ENCODE measurements at places on chromosomes 11 and 22.
A peak's percentile ranks its signal among the peaks of the same experiment; 100 is the strongest.

DNA sequence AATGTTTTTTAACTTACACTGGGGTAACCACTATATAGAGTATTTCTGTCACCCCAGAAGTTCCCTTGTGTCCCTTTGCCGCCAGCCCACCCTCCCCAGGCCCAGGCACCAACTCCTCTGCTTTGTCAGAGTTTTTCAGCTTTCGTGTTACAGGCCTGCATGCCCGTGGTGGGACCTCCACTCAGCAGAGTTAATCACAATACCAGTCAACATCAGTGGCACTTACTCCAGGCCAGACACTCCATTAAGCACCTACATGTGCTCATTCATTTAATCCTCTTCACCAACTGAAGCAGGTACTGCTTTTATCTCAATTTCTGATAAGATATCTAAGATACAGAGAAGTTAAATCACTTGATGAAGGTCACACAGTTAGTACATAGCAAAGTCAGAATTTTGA lies 63.3 kb downstream of the LIF start:
- no peak for DNase-seq

DNA sequence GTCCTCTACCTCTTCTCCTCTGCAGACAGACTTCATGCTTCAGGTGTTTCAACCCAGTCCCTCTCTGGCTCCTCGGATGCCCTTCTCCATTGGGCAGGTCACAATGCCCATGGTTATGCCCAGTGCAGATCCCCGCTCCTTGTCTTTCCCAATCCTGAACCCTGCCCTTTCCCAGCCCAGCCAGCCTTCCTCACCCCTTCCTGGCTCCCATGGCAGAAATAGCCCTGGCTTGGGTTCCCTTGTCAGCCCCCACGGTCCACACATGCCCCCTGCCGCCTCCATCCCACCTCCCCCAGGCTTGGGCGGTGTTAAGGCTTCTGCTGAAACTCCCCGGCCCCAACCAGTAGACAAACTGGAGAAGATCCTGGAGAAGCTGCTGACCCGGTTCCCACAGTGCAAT lies 9.3 kb upstream of the BACE1-AS start:
- no peak for DNase-seq

- DNase-seq = peak; percentile 54
These were observed 35.1 kb downstream of the CSF2RB start for GRCh38 chr22:36948273-36949225.

GRCh38 chr22:27307545-27308247 lies 493.9 kb downstream of the MN1 start:
- no peak for DNase-seq

DNA sequence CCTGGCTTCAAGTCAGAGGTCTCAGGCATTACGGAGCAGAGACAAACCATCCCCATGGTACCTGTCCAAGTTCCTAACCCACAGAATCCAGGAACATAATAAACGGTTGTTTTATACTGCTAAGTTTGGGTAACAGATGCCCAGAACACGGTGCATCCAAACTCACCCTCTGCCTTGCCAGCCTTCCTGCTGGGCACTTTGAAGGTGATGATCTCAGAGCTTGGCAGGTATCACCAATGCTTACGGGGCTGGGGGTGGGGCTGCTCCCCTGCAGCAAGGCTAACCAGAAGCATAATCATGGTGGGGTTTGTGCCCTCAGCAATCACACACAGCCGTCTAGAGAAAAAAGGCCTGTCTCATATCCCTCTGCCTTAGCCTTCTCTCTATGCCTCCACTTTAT lies 27.1 kb downstream of the DKK3 start:
- DNase-seq = no peak

DNA sequence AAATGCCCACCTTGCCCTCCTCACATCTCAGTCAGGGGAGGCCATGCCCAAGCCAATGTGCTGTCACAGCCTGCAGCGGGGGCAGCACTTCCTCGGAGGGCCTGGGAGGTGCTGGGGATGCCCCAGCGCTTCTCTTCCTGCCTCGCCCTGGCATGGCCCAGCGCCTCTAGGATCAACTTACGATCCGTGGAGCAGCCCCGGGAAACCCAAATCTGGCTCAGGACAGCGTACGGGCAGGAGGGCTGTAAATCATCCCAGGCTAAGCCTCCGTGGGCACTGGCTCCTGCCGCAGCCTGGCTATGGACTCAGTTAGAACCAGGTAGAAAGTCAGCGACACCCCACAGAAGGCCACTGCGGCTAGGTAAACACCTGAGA lies 60.9 kb upstream of the EMID1 start:
- DNase-seq = no peak

DNA sequence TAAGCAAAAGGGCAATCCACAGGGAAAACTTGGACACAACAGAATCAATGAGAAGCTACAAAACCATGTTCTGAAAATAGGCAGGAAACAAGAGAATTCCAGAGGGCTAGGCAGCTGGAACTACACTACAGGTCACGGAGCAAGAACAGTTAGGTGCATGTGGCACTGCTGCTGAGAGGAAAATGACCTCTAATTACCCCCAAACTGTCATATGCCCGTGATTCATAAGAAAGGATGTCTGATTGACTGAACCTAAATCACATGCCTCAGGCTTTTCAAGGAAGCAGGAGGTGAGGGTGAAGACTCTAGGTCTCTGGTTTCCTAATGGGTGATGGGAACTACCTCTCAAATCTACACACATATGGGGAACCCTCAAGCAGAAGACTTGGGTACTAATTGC lies 17.9 kb upstream of the RRAS2 start:
- DNase-seq = peak; percentile 61

- peak; percentile 6 for DNase-seq
These were observed 22.6 kb downstream of the NEAT1 start for GRCh38 chr11:65445101-65445603.

DNA sequence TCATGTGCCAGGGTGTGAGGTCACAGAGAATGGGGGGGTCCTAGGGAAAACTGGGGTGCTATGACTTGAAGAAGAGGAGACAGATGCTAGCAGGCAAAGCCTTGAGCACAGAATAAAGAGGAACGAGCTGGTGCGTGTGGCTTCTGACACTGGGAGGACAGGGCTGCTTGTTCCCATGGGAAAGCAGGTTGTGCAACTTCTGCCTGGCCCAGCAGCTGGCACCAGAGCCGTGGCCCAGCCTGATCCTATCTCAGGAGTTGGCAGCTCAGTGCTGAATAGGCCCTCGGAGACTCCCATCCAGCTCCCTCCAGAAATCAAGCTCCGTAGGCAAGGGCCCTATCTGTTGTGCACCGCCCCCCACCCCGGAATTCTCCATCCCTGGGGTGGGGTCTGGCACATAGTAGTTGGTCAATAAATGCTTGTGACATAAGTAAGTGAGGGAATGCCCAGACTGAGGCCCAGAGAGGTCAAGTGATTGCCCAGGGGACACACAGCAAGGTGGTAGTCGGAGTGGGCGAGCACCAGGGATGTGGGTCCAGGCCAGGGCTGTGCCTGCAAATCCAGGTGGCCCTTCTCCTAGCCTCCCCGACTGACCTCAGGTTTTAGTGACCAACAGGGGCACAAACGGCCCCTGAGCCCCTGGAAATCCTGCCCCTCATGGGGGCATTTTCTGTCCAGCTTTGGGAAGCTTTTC lies 19.5 kb upstream of the FADD start:
- no peak for DNase-seq

- no peak for DNase-seq
These were observed 6.4 kb downstream of the STARD10 start for GRCh38 chr11:72787216-72788104.

DNA sequence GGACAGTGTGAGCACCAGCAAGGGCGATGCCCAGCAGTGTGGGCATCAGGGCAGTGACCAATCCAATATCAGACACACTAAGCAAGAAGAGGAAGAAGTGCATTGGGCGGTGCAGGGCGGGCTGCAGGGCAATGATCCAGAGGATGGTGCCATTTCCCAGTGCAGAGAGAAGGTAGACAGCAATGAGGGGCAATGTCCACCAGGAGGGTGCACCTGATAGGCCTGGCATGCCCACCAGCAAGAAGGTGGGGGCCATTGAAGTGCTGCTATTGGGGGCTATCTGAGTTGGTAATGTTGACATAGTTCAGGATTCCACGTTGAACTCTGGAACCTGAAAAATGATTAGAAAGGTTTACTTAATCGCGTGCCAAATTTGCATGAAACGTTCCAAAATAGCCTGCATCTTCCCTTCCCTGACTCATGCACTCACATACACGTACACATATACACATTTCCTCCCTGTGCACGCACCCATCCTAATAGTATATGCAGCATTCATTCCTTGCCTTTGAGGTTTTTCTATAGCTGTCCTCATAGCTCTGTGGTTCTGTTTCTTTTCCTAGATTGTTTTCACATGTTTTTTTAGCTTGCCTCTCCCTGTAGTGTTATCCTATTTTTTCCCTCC lies at the start of gene OR51S1:
Gene OR51S1 (minus strand): TSS at position 301 of the 625 bp plus-strand sequence. CDS start 0 bp downstream, at position 301.
- DNase-seq = no peak

DNA sequence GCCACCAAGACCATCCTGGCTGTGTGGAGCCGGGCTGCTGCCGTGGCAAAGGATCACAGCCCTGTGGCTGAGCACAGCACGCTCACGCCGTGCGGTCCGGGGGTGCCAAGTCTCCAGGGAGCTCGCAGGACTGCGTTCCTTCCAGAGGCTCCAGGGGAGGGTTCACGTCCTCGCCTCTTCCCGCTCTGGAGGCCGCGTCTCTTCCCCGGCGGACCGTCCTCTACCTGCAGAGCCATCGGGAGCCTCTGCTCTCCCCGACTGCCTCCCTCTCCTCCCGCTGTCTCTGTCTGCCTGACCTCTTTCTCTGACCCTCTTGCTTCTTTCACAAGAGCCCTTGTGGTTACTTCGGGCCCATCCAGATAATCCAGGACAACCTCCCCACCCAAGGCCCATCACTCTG lies 11.4 kb upstream of the MUC5AC start:
- no peak for DNase-seq

DNA sequence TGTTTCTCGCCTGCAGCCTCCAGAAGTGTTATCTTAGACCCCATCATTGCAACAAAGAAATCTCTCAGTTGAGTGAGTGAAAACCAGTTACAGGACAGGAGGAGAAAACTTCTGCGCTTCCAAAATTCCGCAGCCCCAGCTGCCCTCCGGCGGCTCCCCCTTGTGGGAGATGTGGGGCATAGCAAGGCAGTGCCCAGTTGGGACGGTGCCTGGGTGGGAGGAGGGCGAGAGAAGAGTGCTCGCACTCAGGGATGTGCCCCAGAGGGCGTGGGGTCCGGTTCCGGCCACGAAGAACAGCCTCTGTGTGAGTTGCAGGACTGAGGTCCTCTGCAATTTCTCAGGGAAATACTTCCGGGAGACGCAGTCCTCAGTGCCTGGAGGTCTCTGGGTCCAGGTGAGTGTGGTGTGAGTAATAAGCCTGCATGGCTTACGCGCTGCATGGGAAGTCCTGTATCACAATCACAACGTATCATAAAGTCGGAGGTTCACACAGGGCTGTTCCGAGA lies 87.0 kb upstream of the BLID start:
- peak; percentile 41 for DNase-seq

- no peak for DNase-seq
These were observed 4.5 kb upstream of the CYB5R2 start for GRCh38 chr11:7677796-7678201.

- DNase-seq = peak; percentile 23
These were observed 8.2 kb downstream of the PHF21A start for GRCh38 chr11:46112961-46113607.

DNA sequence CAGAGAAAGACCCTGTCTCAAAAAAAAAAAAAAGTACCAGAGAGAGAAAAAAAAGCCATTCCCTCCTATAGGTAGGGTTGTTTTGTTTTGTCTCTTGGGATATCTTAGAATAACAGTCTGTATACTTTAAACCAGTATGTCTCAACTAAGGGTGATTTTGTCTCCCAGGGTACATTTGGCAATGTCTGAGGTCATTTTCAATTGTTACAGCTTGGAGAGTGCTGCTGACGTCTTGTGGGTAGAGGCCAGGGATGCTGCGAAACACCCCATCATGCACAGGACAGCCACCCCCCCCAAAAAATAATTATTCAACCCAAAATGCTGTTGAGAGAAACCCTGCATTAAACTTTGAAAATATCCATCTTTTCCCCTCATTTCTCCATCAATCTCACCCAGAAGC lies 56.1 kb upstream of the CRTAM start:
- DNase-seq = no peak

GRCh38 chr22:42368379-42369249 lies 63.6 kb downstream of the NFAM1 start:
- no peak for DNase-seq

- no peak for DNase-seq
These were observed 657.6 kb downstream of the BRD1 start for GRCh38 chr22:49170053-49170452.

DNA sequence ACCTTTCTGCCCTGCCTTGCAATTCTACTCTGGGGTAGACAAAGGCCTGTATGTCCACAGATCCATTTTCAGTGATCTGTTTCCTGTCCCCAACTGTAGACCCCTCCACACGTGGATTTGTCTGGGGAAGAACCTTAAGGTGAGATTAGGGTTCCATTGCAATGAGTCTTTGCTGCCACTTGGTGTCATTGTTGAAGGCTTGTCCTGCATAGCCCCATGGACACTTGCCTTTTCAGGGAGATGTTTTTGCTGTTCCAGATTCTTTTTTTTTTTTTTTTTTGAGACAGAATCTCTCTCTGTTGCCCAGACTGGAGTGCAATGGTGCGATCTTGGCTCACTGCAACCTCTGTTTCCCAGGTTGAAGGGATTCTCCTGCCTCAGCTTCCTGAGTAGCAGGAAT lies 21.8 kb downstream of the SERPING1 start:
- no peak for DNase-seq

DNA sequence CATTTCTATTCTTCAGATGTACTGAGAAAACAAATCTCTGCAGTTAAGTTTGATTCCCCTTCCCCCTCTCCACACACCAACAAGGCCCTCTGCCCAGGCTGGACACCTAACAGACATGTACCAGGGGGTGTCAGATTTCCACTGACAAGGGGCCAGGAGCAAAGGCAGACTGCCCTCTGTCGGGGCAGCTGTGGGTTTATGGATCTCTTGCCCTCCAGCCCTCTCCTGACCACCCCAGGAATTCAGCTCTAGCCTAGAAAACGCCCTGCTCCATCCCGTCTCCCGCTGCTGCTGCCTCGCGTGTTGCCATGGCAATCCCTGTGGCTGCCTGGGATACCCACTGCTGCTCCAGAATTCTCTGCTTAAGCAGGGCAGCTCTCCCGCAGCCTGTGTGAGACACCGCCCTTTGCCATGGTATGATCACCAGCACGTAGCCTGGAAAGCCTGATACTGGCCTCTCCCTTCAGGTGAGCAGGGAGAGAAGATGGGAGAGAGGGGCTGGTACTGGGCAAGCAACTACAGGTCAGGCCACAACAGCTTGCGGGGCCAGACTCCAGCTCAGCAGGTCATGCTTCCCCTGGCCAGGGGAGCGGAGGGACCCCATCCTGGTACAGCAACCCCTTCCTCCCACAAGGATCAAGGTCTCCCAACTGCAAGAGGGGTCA lies 41.6 kb downstream of the BUD13 start:
- DNase-seq = no peak

DNA sequence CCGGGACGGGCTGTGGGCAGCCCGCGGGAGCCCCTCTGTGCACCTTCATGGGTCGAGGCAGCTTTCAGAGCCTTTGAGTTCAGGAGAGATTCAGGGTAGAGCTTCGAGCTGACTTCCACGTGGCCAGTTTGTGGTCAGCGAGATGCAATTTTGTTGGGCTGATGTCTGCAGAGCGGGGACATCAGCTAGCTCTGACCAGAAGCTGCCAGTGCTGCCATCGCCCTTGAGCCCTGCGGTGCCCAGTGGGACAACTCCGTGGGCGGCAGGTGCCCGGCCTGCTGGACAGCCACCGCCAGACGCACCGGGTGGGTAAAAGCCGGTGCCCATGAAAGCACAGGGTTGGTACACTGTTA lies 719 bp downstream of the TALDO1 start:
- DNase-seq = no peak

- DNase-seq = no peak
These were observed 12.2 kb downstream of the USP2 start for GRCh38 chr11:119369132-119369925.

All from RCC 7860 (cell line).